DMS79 (cell line): ENCODE measurements at places on chromosomes 12 and 14.

- peak; percentile 37 for DNase-seq
Observed at GRCh38 chr12:66066137-66066928, 64.2 kb downstream of the LLPH start.

DNA sequence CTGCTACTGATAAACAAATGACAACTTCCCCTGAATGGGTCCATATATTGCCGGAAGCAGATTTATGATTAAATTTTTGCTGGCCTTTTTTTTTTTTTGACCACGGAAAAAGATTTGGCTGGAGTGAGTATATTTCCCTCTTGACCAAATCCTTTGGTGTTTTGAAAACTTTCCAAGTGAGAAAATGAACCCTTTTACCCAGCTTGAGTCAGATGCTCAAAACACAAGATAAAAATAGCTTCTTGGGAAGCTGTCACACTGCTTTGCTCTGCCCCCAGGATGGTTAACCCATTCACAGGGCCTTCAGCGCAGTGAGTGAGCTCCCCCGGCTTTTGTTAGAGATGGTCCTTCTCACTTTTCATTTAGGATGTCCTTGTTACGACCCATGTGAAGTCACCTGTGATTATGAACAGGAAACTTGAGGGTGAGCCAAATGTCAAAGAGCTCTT is 224.3 kb downstream of the PELI2 start:
- no peak for DNase-seq

- no peak for DNase-seq
Observed at GRCh38 chr14:53969326-53969725, 12.7 kb upstream of the BMP4 start.

DNA sequence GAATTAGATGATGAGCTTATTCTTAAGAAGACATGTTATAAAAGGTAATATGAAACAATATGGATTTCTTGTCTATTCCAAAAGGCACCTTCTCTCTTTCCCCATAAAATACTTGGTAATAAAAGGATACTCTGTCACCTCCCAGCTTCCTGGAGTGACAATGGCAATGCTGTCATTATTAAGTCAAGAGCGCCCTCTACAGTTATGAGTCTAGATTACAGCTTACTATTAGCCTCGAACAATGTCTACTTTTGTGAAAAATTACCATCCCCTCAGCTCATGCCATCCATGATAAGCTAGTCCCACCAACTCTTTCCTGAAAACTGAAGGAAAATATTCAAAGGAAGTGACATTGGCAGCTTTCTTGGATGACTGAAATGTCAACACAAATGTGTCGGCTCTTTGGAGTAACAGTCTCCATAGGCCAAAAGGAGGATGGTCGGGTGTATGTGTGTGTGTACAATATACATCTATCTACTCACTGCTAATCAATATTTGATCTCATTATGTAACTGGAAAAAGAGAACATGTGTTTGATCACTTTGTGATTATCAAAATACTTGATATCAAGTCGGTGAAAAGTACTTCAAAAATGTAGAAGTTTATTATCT is 48.7 kb upstream of the CDKN3 start:
- DNase-seq = peak; percentile 34

GRCh38 chr14:37623426-37623951 is 28.1 kb downstream of the TTC6 start:
- DNase-seq = no peak

- no peak for DNase-seq
Observed at GRCh38 chr14:53047307-53048069, 96.6 kb upstream of the FERMT2 start.

DNA sequence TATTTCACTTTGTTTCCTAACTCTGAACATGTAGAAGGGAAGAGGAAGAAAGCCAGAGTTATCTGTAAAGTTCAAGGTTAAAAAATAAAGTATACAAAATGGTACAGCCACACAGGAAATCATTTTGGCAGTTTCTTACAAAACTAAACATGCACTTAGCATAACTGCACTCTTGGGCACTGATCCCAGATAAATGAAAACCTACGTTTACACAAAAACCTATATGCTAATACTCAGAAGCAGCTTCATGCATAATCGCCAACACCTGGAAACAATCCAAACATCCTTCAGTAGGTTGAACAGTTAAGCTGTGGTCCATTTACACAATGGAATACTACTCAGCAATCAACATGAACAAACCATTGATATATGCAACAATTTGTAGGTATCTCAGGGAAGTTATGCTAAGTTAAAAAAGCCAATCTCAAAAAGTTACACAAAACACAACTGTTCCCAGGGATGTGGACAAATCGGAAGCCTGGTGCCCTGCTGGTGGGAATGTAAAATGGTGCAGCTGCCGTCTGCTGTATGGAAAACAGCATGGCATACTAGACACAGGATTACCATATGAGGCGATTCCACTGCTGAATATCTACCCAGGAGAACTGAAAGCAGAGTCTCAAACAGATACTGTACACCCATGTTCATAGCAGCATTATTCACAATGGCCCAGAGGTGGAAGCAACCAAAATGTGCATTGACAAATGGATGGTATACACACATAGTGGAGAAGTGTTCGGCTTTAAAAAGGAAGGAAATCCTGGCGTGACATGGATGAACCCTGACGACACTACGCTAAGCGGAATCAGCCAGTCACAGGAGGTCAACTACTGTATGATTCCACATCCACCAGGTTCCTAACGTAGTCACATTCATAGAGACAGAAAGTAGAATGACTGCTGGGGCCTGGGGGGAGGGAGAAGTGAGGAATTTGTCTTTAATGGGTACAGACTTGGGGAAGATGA is 37.7 kb downstream of the NRDE2 start:
- no peak for DNase-seq

DNA sequence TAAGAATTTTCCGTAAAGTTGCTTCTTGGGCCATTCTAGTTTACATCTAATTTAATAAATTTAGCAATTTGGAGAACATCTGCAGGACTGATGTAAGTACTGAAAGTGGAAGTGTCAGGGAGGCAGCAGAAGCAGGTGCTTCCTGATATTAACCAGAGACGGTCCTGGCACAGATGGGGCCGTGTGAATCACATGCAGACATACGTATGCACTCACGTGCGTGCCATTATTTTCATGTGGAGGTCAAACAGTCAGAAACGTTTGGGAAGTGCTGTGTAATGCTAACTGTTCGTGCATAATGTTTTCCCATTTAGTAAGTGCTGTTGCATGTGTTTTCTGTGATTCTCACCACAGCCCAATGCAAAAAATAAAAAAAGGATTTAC is 87.8 kb upstream of the DYNC1H1 start:
- DNase-seq = no peak

DNA sequence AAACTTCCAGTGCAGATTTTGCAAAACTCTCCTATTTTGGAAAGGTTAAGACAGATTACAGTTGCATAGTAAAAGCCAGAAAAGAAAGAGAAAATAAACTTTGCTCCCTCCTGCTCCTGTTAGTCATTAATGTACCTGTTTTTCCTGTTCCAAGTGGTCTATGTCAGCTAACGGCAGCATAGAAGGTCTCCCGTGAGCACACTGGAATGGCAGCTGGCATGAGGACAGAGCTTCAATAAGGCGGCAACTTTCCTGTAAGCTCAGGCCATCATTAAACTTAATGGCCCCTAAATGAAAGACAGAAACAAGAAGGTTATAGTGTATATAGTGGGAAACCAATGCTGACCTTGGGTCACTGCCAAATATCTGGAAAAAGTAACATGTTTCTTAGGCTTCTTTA is 16.0 kb downstream of the EIF2B2 start:
- DNase-seq = peak; percentile 54

GRCh38 chr12:106280106-106280505 is 22.4 kb upstream of the TCP11L2 start:
- DNase-seq = no peak

GRCh38 chr12:132152953-132153352 is 8.7 kb downstream of the NOC4L start:
- DNase-seq = no peak

- no peak for DNase-seq
Observed at GRCh38 chr12:68812553-68813241, 4.7 kb downstream of the MDM2 start.

DNA sequence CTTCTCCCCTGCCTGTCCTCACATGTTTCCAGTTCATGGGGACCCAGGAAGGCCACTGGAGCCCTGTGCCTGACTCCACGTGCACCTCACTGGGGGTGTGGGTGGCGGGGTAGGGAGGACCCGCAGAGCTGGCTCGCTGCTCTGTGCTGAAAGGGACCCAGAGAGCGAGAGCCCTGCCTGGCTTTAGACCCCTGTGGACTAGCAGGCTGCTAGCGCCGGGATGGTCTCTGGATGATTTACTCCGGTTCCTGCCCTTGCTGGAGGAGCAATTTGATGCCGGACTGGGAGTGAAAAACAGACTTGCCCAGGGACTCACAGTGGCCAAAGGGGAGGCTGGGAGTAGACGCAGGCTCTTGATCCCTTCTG is 49.0 kb downstream of the NTF3 start:
- DNase-seq = no peak

GRCh38 chr14:45201905-45202304 is 51.1 kb downstream of the MIS18BP1 start:
- no peak for DNase-seq

DNA sequence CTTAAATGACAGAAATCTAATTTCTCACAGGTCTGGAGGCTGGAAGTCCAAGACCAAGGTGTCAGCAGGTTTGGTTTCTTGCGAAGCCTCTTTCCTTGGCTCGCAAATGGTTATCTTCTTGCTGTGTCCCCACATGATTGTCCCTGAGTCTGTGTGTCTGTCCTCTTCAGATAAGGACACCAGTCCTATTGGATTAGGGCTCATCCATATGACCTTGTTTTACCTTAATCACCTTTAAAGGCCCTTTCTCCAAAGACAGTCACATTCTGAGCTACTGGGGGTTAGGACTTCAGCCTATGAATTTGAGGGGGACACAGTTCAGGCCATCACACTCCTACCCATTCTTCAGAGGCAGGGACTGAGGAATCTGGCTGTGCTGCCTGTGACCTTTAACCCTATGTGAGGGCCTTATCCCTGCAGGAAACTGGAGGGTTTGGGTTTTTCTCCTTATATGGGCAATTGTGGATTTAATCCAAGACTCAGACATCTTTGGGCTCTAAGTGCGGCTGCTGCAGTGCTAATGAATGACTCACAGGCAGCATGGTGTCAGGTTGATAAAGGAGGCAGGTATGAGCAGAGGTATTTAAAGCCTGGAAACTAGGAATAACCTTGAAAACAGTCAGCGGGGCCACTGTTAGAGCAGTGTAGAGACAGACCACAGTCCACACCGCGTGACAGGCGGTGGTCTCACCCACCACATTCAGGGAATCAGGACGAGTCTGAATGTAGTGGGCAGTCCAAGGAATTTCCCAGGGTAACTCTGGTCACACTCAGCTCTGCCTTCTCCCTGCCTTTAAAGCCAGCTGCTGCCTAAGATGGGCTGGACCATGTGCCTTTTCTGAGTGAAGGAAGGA is 10.2 kb downstream of the TPCN1 start:
- DNase-seq = no peak

DNA sequence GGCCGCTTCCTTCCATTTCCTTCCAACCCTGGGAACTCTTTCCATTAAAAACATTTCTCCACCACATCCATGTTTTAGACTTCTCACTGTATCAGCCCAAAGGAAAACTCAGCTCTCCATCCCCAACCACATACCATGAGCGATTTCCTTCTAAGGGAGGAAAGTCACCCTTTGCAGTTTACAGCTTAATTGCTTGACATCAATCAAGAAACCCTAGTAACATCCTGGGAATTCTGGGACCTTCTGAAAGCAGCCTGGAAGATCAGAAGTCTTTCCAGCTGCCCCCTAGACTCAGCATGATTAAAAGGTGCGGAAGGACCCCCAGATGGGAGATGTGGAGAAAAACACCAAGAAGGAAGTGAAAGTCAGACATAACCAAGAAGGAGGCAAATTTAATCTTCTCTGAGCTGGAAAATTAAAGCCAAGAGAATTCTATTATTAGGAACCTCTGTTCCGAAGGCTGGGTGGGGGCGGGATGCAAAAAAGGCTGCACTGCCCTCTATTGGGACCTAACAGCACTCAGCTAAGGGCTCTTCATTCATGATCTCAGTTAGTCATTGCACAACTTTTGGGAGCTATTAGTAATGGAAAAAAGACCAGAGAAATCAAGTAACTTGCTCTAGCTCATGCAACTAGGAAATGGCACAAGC is 73.3 kb upstream of the PLXNC1 start:
- no peak for DNase-seq

DNA sequence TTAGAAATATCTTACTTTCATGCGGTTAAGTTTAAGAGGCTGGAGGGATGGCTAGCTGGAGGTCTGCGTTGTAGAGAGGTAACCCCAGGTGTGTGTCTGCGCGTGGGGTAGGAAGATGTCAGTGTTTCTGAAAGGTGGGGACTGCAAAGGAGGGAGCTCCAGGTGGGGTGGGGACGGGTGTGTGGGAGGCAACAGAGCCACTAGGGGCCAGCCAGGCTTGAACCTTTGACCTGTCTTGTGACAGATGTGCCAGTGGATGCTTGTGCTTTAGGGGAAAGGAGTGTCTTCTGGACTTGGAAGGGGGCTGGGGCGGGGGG is 841 bp downstream of the GLI1 start:
- DNase-seq = no peak

DNA sequence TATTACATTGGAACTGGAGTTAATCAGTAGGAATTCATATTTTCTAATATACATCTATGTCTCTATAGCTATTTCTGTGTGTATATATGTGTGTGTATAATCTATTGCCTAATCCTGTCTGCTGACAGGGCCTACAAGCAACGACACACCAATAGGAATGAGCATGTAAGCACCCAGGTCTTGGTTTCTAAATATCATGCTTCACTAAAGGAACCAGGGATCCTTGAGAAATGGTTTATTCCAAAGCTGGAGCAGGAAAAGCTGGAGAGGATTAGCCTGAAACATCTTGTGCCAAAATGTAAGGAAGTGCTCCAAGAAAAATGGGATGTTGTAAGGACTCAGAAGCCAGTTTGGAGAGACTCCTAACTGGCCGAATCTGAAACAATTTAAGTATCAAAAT is 29.3 kb upstream of the LGALS3 start:
- DNase-seq = no peak

- DNase-seq = no peak
Observed at GRCh38 chr14:105093038-105093430, 27.8 kb upstream of the GPR132 start.

DNA sequence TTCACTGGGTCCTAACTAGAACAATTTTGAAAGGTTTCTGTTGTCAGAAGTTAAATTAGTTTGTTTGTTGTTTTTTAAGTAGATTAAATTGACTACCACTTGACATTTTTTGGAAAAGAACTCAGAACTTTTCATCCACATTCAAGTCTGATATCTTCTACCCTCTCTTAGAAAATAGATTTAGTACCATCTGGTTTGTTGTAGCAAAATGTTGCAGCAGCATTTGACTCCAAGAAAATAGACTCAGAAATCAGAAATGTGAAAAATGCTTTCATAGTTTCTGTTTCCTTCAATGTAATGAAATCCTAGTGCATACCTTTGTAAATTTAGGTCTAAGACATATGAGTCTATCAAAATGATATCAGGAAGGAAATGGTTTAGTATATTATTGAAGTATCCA is 256.3 kb upstream of the CLEC14A start:
- DNase-seq = no peak

- no peak for DNase-seq
Observed at GRCh38 chr12:18782827-18783226, 44.9 kb downstream of the CAPZA3 start.

DNA sequence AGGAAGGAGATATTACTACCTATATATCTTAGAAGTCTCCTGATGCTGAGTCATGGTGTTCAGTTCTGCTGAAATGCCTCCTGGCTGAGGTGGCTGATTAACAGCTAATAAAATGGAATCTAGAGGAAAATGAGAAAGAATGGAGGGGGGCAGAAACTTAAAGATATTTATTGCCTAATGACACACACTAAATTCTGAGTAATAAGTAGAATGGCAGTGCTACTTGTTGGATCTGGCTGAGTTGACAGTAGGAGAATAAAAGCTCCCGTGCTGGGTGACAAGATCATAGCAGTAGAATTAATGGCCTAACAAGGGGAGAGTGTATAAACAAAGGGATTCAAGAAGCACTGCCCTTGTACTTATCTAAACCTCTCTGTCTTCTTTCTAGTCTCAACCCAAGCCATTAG is 137.5 kb downstream of the CNTN1 start:
- DNase-seq = no peak
